Colonic mucosa (tissue), 4 donors: ENCODE measurements at places on chromosomes 4 and X. TPM values are rescaled to one million over a fixed set of nuclear protein-coding genes. Genes with fewer than 3 reads are reported as not detected.

The TIGD2 gene
- total RNA-seq, result 3.6 TPM

The PLK4 gene
- total RNA-seq, result 8.8 TPM

- no peaks in the 10 kb centered on the region for H3K36me3 ChIP-seq
- no peak overlapping the region for H3K4me3 ChIP-seq
- no peak overlapping the region for H3K27ac ChIP-seq
- no peaks in the 10 kb centered on the region for H3K27me3 ChIP-seq
These were observed 88.0 kb downstream of the FNIP2 start for GRCh38 chr4:158856852-158857251.

The GIMD1 gene
- total RNA-seq, result not detected

The DAPP1 gene
- total RNA-seq, result 5.0 TPM

- no peak for DNase-seq
- peak overlapping the region; percentile 60 for H3K27ac ChIP-seq
- H3K36me3 ChIP-seq, result no peaks in the 10 kb centered on the region
- peak overlapping the region; percentile 8 for H3K4me3 ChIP-seq
- no peaks in the 10 kb centered on the region for H3K27me3 ChIP-seq
These were observed 1.3 kb downstream of the RHOH start for GRCh38 chr4:40197879-40198689.

The GAGE2A gene
- not detected for total RNA-seq

DNA sequence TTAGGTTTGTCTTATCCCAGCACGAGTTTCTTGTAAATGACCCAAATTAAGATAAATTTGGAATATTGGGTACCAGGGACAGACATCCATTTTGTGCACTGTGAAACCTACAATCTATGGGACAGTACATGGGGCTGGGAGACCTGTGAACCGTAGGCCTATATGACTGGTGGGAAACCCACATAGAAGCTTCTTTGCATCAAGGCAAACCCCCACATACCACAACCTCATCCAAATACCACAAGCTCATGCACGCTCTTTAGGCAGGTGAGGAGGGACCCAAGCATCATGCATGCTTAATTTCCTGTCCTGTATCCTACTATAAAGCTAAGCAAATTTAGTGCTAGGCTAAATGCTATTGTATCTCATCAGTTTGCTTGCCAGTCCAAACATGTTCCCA lies 47.8 kb downstream of the NIPAL1 start:
- DNase-seq, result no peak
- H3K27ac ChIP-seq, result no peak overlapping the region
- H3K4me3 ChIP-seq, result no peak overlapping the region
- no peaks in the 10 kb centered on the region for H3K36me3 ChIP-seq
- no peaks in the 10 kb centered on the region for H3K4me1 ChIP-seq
- H3K27me3 ChIP-seq, result no peaks in the 10 kb centered on the region
